Vagina (tissue), 2 donors: ENCODE measurements at places on chromosomes 1 and 21.

DNA sequence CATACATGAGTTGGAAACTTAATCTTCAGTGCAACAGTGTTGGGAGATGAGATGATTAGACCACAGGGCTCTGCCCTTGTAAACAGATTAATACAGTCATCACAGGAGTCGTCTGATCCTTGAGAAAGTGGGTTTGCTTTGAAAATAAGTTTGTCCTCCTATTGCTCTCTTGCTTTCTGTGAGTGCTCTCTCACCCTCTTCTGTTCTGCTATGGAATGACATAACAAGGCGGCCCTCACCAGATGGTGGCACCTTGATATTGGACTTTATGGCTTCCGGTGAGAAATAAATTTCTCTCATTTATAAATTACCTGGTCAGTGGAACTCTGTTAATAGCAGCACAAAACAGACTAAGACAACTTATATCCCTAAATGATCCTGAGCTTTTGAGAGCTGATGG lies 353.6 kb downstream of the BRINP3 start:
- DNase-seq = no peak

- DNase-seq = no peak
These were observed 76.6 kb downstream of the HSPA13 start for GRCh38 chr21:14306126-14306907.

GRCh38 chr1:92307980-92308379 lies 9.1 kb downstream of the RPAP2 start:
- no peak for DNase-seq

DNA sequence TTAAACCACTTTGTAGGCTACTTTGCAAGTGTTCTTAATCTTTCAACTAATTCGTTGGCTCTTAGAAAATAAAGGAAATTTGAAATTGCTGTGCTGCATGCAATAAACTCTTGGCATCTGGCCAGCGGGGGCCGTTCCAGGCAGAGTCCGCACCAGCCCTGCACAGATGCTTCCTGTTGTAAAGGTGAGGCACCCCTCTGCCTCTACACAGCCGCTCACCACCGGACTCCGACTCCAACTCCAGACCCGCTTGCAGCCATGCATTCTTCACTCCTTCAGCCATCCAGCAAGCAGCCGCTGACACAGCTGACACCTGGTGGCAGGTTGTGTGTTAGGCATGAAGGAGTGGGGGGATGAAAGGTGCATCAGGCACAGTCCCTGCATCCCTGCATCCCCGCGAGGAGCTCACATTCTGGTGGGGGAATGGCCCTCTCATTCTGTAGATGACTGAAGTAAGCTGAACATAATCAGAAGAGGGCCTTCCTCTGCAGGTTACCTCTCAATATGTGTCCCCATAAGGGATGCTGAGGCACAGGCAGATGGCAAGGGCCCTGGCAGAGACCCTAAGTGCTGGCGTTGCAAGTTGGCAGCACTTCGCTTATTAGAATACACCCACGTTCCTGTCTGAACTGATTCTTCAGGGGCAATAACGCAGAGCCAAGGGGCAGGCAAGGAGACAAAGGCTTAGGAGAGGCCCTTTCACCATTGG lies 56.8 kb downstream of the GLIS1 start:
- no peak for DNase-seq

DNA sequence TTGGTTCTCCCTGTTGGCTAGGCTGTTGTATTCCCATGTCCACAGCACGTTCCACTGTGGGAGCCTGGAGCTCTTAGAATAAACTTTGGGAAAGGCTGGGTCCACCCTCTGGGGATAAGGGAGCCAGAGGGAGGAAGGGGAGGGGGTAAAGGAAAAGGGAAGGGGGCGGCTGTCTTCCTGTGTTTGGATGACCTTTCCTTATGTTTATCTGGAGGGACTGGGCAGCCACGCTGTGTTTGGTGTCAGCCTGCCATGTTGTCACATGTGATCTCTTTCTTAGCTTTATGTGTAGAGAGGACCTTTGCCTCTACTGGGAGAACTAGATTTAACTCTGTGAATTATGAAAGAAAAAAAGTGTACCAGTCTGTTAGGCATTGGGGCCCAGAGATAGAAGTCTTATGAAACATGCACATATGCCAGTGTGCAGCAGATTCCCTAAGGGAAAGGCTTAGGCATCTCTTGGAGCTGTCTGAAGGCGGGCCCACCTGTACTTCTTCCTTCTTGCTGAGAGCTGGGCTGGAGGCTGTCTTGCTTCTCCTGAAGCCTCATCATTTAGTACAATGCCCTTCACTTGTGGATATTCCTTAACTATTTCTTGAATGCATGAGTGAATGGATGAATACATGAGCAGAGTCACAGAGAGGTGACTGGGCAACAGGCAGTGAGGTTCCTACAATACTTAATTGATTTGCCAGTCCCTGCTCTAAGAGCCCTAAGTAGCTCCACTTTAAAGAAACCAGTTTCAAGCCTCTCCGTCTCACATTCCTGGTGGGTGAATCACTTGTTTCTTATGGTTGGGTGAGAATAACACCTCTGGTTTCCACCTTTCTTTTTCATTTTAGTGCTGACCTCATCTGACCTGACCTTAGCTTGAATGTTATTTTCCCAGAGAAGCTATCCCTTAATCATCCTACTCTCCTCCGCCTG lies 62.5 kb upstream of the ARHGAP29 start:
- DNase-seq = no peak

- no peak for DNase-seq
These were observed 165.3 kb downstream of the SLC35F3 start for GRCh38 chr1:234069760-234070159.

- no peak for DNase-seq
These were observed 51.6 kb upstream of the ITPKB start for GRCh38 chr1:226790545-226791181.

GRCh38 chr1:233340966-233341516 lies 13.5 kb downstream of the MAP3K21 start:
- DNase-seq = no peak

- no peak for DNase-seq
These were observed 22.8 kb downstream of the AKT3 start for GRCh38 chr1:243827206-243827605.

GRCh38 chr1:24954631-24955030 lies 24.6 kb upstream of the RUNX3 start:
- DNase-seq = no peak

- DNase-seq = no peak
These were observed 103.2 kb upstream of the APP start for GRCh38 chr21:26273686-26274313.

GRCh38 chr1:4655674-4656532 lies 1.5 kb downstream of the AJAP1 start:
- no peak for DNase-seq

DNA sequence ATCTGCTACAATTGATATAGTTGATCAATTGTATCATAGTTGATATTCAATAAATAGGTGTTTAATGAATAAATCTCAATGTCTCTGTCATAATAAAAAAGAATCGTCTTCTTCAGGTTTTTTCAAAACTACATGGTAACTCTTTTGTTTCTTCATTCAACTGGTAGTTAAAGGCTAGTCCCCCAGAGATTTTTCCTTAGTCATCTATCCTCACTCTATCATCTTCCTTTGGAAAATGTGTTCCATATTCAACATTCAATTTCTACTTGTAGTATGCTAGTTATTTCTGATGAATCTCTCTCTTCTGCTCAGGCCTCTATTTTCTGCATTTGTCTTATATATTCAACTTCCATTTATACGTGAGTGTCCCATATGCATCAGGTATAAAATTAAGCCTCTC lies 558.8 kb downstream of the KCNT2 start:
- no peak for DNase-seq

- no peak for DNase-seq
These were observed 18.3 kb downstream of the PPT1 start for GRCh38 chr1:40078512-40079333.

DNA sequence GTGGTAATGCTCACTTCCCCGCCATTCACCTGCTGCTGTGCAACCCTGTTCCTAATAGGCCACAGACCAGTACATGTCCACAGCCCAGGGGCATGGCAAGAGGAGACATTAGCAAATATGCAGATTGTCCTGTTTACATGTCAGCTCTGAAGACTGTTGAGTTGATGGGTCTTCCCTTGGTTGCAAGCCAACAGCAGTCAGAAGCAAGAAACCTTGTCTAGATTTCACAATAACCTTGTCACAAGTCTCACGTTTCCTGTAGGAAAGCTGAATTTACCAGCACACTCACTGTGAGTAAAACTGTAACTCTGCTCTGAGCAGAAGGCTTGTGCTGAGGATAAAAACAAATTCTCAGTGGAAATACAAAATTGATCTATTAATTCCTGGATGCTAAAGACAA lies 195.1 kb downstream of the HLX start:
- no peak for DNase-seq

DNA sequence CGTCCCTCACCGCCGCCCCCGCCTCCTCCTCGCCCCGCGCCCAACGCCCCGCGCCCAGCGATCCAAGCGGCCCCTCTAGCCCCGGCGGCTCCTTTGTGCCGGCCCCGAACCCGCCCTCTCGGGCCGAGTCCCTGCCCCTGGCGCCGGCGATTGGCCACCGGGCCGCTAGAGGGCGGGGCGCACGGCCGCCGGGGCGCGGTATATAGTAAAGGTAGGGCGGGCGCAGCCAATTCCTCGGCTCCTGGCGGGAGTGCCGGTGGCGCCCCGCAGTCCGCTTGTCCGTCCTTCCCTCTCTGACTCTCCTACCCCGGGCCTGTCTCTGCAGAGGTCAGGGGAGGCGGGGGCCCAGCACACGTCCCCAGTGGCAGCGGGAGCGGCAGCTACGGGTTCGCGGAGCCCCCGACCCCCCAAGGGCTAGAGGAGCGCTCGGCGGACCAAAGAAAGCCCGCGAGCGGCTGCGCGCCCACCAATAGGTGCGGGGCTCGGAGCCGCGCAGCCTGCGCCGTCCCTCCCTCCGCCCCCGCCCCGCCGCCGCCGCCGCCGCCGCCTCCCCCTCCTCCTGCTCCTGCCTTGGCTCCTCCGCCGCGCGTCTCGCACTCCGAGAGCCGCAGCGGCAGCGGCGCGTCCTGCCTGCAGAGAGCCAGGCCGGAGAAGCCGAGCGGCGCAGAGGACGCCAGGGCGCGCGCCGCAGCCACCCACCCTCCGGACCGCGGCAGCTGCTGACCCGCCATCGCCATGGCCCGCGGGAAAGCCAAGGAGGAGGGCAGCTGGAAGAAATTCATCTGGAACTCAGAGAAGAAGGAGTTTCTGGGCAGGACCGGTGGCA lies at the start of gene ATP1B1:
ATP1B1 (plus strand) TSS at position 596 of the 826 bp plus-strand sequence; CDS start at position 736, 140 bp downstream.
- DNase-seq = no peak

DNA sequence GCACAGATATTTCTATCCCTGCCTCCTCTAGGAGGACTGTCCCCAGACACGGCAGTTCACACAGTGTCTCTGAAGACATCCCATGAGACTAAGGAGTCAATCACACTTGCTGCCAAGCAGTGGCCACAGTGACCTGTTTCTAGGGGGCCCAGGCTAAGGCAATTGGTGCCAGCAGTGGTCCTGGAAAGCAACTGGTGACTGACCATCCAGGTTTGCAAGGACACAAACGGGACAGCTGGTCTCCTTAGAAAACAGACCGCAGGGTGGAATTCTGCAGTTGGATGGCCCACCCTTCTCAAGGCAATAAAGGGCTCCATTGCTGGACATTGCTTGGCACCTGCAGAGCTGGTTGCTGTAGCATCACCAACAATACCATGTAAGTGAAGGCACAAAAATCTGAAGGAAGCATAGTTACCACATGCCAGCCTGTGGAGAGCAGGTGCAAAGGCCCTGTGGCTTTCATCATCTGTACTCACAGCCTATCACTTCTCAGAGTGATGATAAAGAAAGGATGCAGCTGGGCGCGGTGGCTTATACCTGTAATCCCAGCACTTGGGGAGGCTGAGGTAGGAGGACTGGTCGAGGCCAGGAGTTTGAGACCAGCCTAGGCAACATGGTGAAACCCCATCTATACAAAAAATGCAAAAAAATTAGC lies 81.5 kb downstream of the STUM start:
- no peak for DNase-seq

- DNase-seq = no peak
These were observed 110.4 kb downstream of the PATJ start for GRCh38 chr1:61852670-61853015.

DNA sequence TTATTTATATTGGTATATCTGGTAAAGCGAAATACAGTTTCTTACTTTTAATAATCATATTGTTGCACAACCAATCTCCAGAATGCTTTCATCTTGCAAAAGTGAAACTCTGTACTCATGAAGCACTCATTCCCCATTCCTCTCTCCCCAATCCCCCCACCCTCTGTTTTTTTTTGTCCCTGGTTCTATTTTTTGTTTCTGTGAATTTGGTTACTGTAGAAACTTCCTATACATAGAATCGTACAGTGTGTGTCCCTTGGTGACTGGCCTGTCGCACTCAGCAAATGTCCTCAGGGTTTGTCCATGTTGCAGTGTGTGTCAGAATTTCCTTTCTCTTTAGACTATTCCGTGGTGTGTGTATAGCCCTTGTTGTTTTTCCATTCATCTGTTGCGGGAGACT lies 7.9 kb upstream of the NLRP3 start:
- no peak for DNase-seq

DNA sequence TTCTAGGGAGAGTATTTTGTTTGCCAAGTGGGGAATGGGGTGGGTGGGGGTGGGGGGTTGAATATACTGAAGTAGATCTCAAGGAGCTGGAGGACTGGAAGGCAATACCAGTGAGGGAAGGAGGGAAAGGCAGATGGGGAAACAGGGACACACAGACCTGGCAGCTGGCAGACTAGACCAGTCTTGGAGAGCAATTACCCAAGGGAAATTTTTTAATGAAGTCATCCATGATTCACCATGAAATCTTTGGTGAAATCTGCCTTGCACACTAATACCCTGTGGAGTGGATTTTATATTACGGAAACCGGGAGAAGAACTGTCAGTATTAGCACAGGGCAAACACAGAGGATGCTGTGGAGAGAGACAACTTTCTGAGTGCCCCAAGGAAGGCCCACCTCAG lies 29.7 kb upstream of the MARK1 start:
- no peak for DNase-seq

DNA sequence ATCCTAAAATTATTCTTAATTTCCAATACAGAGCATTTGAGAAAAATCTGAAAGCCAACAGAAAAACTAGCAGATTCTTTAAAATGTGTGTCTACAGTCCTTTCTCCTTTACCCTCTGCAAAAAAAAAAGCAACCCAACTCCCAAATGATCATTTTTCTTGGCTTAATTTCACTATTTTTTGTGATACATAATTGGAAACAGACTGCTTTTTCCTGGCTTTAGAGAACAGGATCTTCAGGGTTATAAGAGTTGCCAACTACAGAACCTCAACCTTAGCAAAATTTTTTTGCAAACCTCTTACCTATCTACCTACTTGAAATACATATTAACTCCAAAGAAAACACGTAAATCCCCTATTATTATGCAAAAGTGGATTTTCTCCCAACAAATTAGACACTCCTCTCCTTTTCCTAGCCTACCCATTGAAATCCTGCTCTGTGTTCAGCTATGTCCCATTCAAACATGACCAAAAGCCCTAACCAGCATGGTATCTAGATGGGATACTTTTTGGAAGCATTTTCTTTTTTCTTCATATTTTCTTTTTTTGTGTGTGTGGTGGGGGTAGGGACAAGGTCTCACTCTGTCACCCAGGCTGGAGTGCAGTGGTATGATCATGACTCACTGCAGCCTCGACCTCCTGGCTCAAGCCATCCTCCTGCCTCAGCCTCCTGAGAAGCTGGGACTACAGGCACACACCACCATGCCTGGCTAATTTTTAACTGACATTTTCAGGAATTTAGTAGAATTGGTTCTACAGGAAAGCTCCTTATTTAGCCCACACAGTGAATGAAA lies 9.0 kb downstream of the TGFBR3 start:
- DNase-seq = no peak
